ENCODE measurements at places on chromosomes 11 and 22.

- DNase-seq = no peak
Measured at GRCh38 chr11:17780668-17781067, 46.1 kb downstream of the KCNC1 start.

- DNase-seq = no peak
Measured at GRCh38 chr22:50282361-50283155, 12.4 kb upstream of the MAPK11 start.

GRCh38 chr11:69298267-69299022 lies 4.5 kb downstream of the MYEOV start:
- no peak for DNase-seq

DNA sequence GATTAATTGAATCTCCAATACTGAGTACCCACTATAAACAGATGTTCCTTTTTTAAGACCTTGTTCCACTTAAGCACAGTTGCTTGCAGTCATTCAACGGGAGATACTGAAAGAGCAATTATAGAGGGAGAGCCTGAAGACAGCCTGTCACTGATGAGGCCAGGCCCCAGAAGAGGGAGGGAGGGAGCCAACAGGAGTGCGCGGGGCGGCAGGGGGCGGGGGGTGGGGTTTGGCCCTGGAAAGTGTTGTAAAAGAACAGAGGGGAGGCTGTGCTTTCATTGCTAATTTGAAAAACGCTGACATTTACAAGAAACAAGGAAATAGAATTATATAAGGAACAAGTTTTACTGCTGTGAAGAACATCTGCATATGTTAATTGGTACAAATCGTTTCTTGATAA lies 53.1 kb downstream of the MAP6 start:
- DNase-seq = no peak

DNA sequence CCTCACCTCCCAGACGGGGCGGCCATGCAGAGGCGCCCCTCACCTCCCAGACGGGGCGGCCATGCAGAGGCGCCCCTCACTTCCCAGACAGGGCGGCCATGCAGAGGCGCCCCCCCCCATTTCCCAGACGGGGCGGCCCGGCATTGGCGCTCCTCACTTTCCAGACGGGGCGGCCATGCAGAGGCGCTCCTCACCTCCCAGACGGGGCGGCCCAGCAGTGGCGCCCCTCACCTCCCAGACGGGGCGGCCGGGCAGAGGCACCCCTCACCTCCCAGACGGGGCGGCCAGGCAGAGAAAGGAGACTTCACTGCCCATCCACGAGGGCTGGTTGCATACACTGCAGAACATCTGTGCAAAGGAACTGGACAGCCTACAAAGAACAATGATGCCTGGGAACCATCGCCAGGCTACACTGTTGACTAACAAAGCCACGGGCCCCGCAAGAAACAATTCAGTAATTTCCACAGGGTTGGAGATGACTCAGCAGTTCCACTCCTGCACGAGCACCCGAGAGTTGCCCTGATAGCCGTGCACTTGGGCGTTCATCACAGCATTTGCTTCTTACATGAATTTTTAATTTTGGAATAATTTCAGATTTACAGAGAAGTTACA lies 58.7 kb downstream of the CTTN start:
- DNase-seq = no peak

GRCh38 chr11:64207256-64208085 lies 950 bp downstream of the FERMT3 start:
- DNase-seq = peak; percentile 51

DNA sequence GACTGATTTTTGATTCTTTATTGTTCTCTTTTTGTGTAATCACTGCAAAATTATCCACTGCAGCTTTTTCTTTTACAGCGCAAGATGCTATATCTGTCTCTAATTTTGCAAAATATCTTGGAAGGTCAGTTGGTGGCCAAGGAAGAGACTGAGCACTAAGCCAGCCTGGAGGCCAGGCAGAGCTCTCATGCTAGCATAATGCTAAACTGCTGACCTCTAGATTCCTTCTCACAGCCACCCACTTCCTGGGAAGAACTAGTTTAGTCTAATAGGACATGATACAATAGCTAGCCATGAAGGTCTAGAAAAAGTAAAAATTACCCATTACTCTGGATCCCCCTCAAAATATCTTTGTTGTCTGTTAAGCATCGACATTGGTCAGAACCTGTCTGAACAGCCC lies 227.2 kb upstream of the ARHGAP20 start:
- DNase-seq = no peak

- no peak for DNase-seq
Measured at GRCh38 chr11:129410395-129410960, 34.8 kb downstream of the BARX2 start.

GRCh38 chr11:13135385-13136271 lies 126.5 kb downstream of the RASSF10 start:
- no peak for DNase-seq

GRCh38 chr11:99535819-99536218 lies 515.1 kb downstream of the CNTN5 start:
- no peak for DNase-seq

- DNase-seq = no peak
Measured at GRCh38 chr11:58922479-58922878, 16.8 kb upstream of the GLYATL1 start.

DNA sequence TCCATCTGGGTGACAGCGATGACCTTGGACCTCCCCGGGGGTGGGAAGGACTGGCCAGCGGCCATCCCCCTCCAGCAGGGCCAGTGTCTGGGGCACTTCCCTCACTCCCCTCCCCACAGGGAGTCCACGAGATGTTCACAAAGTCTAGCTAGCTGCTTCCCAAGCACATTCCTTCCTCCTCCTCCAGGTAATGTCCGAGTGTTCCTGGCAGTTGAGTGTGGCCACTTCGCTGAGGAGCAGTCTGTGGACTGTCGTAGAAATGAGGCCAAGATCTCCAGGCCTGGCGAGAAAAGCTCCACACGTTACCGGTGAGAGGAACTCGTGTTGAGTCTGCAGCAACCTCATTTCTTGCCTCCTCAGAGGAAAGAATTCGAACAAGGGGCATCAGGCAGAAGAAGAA lies 425.5 kb downstream of the BRD1 start:
- DNase-seq = no peak

- DNase-seq = no peak
Measured at GRCh38 chr11:84899740-84900139, 727.4 kb downstream of the DLG2 start.

- DNase-seq = no peak
Measured at GRCh38 chr11:35247428-35247827, 108.5 kb downstream of the CD44 start.

GRCh38 chr11:61860054-61860903 lies 31.1 kb downstream of the FADS3 start:
- no peak for DNase-seq

GRCh38 chr11:103906291-103906867 lies 130.1 kb upstream of the DDI1 start:
- no peak for DNase-seq

- no peak for DNase-seq
Measured at GRCh38 chr11:7667460-7667859, 5.8 kb downstream of the CYB5R2 start.

DNA sequence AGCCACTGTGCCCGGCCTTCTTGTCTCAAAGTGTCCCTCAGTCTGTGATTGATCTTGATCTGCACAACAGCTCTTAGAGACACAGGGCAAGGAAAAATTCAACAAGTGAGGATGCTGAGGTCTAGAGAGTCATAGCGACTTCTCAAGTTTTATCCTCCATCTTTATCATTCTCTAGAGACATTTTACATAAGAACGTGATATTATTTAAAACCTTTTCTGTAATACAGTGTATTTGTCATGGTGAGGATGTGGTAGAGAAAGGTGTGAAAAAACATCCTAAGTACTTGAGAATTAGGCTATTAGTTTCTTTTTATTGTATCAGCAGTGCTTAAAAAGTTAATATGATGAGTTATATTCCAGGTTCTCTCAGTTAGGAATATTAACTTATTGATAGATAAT lies 50.2 kb downstream of the EMSY start:
- no peak for DNase-seq

DNA sequence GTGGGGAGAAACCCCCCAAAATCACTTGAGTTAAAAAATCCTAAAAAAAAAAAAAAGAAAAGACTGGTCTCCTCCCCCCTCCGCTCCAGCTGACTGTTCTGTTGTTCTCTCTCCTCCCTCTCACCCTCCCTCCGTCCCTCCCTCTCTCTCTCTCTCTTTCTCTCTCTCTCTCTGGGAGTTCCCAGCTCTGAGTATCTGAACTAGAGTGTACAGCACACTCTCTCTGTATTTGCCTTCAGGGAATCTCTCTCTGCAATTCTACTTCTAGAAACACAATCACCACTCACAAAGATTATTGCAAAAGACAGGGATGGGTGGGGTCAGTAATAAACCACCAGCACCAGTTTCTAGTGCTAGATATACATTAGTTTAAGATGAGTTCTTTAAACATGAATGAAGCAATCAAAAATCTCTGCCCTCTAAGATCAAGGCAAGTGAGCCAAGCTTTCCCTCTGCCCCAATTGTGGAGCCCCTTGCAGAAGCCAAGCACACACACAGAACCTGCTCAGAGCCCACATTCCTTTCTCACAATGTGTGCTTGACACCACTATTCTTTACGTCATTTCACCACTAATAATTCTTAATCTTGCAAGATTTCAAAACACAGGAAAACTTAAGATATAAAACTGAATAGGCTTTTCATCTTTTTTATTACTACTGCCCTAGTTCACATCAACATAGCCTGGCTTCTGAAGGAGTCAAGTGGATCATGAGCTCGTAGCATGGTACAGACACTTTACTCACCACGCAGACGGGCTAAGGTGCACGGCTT lies 133.5 kb downstream of the RBFOX2 start:
- no peak for DNase-seq

GRCh38 chr11:6397156-6397555 lies 6.9 kb downstream of the SMPD1 start:
- no peak for DNase-seq

DNA sequence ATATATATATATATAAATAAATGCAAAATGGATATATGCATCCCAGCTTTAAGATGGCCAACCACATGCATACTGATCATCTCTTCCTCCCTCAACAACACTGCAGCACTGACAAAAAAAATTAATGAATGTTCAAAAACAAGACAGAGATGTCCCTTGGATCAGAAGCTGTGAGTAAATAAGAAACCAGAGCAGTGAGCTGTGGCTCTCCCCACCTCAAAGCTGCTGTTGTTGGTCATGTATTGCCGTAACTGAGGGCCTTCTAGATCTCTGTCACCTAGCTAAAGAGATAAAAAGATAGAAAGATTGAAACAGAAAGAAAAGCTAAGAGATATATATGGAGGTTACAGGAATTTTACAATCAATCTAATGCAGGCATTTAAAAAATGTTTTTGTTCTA lies 15.5 kb upstream of the TMEM135 start:
- no peak for DNase-seq

GRCh38 chr11:134120143-134120850 lies 51.4 kb downstream of the JAM3 start:
- no peak for DNase-seq

- DNase-seq = no peak
Measured at GRCh38 chr11:104352036-104352435, 188.1 kb upstream of the PDGFD start.

DNA sequence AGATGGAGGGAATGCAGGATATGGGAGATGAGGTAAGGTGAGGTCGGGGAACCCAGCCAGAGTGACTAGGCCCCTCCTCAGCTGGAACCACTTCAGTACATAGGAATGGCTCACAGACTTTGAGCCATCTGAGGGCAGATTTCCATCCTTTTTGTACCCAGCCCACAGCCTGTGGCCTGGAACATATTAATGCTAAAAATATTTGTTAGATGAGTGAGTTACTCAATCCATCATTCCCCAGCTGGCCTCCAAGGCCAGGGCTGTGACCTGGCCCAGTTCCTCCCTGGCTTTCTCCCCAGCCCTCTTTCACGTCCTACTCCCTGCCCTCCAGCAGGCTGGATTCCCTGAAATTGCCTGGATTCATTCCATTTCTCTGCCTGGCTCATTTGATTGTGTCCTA lies 57.2 kb upstream of the PRDM11 start:
- no peak for DNase-seq

- no peak for DNase-seq
Measured at GRCh38 chr11:33689085-33689484, 11.5 kb downstream of the C11orf91 start.

DNA sequence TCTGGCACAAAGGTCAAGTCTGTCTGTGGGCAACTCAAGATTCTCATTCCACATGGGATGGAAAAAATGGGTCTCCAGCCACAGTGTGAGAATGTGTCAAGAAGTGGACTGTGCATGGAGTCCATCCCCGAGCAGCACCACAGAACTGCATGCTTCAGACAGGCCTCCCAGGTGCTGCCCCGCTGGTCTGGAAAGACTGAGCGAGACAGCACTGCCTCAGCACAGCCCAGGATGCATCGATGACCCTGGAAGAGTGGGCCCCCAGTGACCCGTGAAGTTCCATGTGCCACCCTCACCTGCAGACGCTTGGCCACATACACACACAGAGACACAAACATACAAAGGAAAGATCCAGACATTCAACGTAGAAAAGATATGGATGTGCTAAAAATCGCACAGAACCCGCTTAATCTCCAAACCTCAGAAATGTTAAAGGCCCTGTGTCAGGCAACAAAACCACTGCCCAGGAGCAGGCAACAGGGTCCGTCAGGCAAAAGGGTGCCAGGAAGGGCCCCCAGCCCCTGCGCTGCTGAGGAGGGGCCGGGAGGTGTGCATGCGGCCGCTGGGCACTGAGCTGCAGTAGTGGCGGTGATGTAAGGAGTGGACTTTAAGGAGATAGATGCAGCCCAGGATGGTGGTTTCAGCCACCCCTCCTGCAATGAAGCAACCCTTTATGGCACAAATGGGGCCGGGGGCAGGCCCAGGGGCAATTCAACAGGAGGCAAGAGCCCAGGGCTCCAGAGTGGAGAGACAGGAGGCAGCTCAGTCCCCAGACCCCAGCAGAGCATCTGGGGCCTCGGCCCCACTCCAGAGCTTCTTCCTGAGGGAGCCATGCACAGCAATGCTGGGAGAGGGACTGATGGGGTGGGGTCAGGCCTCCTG lies 84.7 kb downstream of the DGCR2 start:
- DNase-seq = no peak

- no peak for DNase-seq
Measured at GRCh38 chr11:80929031-80929805, 1488.4 kb upstream of the TENM4 start.

DNA sequence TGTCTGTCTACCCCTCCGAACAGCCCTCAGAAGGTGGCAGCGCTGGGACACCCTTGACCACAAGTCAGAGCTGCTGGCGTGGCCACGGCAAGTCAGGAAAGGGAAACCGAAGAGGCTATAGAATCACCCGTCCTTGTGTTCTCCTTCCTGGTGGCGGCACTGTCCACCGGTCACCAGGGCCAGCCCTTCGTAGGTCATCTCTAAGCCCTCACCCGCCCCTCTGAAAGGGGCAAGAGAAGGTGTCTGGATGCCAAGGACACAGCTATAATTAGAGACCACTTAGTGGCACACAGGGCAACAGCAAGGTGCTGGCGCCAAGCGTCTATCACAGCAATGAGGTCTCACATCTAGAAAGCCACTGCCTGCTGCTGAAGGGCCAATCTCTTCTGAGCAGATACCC lies 320.9 kb downstream of the SHANK2 start:
- DNase-seq = no peak

Data from T-helper 17 cell (primary cell).